Stimulated activated CD4-positive, alpha-beta T cell treated with anti-CD3 and anti-CD28 coated beads, Interleukin-1b, Interleukin-23, amount 100 ng/mL, for 24 hours (primary cell): ENCODE measurements at places on chromosomes 7 and 10.

- no peak for DNase-seq
Observed at GRCh38 chr10:48316236-48316635, 9.8 kb downstream of the MAPK8 start.

DNA sequence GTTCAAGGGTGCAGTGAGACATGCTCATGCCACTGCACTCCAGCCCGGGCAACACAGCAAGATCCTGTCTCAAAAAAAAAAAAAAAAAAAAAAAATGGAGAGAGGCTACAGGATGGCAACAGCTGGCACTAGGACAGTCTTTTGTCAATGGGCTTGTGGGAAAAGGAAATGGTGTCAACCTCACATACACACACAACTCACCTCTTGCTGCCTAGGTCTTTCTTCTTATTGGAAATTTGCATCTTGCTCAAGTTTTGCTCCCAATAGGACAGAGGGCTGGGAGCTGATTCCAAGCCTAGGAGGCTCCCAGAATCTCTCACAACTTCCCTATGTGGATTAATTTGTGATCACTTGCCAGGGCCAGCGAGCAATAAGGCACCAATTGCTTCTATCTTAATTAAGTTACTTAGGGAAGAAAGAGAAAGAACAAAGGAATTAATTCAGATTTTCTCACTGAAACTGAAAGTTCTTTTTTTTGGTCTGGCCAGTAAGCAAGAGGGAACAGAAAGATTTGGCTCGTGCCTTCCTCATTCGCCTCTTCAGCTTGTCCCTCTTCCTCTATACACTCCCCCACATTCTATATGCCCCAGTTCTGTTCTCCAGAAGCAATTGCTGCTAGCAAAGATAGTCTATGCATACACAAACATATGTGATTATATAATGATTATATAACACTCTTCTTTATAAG, 33.8 kb downstream of the MAP3K8 start:
- DNase-seq: no peak

DNA sequence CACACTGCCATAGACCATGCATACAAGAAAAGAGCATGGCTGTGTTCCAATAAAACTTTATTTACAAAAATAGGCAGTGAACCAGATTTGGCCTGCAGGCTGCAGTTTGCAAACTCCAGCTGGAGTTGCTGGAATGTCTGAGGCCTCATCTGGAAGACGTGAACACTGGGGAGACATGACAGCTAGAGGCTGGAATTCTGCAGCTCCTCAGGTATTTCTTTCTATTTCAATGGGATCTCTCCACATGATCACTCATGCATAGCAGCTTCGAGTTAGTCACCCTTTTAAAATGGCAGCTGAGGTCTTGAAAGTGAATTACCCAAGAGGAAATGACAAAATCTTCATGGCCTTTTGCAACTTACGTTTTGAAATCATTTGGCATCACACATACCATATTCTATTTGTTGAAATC, 52.6 kb upstream of the BET1 start:
- no peak for DNase-seq

- DNase-seq: no peak
Observed at GRCh38 chr7:41918597-41918996, 215.7 kb upstream of the INHBA start.

DNA sequence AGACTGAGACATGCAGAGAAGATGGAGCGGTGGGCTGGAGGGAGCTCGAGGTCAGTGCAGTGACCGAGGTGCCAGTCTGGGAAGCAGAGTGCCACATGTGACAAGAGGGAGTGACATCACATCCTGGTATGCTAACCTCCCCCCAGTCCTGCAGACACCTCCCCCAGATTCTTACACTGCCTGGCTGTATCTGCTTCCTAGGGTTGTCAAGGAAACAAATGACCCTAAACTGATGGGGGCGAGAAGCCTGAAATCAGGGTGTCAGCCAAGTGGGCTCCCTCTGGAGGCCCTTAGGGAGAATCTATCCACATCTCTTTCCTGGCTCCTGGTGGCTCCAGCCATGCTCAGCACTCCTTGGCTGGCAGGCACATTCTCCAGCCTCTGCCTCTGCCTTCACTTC, 316.1 kb upstream of the ZMIZ1 start:
- no peak for DNase-seq

DNA sequence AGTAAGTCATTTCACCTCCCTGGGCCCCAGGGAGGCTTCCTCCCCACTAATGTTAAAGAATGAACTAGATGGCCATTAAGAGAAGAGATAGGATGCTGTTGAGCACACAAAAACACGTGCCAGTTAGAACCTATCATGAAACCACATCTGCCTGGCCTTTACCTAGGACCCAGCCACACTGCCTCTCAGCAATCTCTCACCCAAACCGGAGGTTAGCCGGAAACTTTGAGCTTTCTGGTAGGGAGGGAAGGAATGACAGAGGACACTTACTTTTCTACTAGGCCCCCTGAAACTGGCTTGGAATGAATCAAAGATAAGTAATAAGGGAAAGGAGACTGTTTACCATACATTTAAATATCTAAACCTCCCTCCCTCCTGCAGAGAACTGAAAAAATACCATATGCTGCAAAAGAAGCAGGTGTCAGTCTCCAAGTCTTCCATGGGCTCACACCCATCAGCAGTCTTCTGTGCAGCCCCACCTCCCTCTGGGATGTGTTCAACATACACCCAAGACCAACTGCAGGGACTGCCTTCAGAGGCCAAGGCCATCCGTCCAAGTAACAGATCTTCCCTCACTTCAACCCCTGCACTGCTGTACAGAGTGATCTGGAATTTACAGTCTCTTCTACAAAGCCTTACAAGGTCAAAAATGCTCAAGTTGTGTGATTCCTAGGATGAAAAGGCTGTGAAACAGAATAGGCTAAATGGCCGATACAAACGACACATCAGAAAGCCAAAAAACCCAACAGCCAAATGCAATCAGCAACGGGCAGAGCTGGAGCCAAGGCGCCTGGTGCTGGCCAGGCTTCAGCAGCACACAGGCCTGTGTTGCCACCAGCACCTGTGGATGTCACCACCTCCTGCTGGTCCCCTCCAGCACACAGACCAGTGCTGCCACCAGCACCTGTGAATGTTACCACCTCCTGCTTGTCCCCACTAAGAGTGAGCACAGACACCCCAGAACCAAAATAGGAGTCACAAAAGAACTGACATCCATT, 42.4 kb downstream of the SORBS1 start:
- no peak for DNase-seq

GRCh38 chr10:78398382-78398781, 364.7 kb downstream of the RPS24 start:
- DNase-seq: no peak

- DNase-seq: no peak
Observed at GRCh38 chr10:90592638-90593302, 265.1 kb downstream of the HTR7 start.

DNA sequence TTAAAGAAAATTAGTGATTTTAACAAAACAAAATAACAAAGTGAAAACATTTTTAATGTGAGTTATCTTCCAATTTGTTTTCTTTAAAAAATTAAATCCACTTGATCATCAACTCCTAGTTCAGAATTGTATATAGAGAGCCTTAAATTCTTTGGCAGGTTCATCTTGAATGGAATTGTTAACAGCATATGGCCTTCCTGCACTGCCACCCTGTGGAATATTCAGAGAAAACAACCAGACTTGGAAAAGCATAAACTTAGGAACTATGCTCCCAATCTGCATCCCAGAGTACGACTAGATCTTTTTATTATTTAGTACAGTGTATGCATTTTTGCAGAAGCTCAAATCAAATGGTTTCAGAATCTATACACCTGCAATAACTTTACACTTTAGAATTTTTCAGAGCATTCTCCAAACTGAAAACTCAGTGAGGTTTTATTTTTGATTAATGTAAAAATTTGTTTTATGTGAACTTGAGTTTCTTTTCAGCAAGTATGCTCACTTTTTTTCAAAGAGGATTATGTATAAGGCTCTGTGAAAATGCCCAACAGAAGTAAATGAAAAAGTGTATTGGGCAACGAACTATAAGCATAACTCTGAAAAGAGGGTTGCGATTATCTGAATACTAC, 44.9 kb upstream of the ANK3 start:
- DNase-seq: no peak

DNA sequence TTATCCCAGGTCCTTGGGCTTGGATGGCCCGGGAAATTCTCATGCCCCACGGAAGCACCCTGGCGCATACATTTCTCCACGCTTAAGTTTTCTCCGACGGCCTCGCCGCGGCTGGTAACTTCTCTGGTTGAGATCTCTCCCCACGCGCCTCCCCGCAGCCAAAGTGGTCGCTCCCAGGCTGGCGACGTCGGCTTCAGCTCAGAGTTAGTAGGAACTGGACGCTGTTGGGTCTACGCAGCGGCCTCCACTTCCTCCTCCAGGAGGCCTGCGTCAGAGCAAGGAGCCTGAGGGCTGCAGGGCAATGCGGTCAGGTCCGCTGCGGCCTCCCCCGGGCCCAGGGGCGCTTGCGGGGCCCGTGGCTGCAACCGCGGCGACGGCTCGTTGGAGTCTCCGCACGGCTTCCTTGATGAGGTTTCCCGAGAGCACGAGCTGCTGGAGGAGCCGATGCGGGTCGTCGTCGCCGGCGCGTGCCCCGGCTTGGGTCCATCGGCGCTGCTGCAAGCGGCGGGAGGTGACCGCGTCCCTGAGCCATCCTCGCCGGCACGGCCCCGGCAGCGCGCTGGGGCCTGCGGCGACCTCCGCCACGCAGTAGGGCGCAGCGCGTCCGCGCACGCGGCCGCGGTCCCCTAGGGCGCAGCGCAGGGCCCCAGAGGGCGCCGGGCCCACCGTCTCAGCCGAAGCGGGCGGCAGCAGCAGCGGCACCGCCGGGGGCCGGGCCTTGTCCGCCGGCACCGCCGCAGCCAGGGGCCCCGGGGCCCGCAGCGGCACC, 744 bp downstream of the FRAT2 start:
- DNase-seq: no peak

- no peak for DNase-seq
Observed at GRCh38 chr10:4763960-4764428, 62.0 kb upstream of the AKR1E2 start.

DNA sequence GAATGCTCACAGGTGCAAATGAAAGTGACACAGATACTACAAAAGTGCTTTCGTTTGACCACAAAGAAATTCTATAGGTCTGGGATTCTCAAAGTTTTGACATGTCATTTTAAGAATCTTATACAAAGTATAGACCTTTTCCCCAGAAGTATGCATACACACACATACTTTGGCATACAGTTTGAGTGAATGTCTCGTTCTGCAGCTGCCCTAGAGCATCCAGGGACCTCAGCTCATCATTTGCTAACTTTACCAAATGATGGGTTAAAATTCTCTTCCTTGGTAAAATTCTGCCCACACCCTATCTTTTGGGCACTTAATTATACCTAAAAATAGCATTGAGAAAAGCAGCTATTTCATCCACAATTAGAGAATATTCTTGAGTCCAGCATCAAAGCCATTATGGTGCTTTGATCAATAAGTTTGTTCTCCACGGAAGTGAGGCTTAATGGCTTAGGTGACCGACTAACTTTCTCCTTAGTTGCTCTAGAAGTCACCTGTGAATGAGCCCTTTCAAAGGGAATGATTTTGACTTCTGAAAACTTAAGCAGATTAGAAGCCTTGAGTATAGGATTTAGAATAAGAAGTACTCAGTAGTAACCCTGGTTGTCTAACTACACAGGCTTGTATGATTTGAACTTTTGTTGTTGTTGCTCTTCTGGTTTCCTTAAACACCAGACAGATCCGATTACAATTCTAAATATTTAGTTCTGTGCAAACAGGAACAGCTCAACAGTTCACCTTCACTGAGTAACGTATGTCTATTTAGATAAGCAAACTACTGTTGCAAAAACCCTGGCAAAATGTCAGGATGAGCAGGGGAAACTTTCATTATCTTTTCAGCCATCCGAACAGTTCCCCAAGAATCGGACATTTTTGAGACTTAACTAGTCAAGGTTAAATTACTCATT, 70.6 kb downstream of the CNNM2 start:
- DNase-seq: no peak

DNA sequence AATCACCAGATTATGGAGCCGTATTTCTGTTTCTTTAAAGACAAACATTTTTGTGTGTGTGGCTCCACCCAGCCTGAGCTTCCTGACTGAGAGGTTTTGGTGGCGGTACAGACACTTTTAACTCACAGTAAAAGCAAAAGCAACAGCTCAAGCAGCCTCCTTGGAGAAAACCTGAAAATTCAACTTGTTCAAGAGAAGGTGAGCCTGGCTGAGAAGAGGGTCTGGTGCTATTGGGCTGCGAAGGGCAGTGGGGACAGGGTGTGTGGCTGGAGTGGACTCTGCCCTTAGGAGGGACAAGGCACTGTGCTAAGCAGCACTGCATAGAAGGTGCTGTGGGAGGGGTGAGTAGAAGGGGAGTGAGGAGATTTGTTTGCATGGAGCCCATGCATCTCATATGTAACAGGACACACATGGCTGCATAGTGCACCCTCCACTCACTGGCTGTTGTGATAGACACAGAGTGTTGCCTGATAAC, at the start of gene GIMAP7:
GIMAP7 (plus strand) TSS at position 125 of the 475 bp plus-strand sequence. CDS start 5,103 bp downstream, outside the sequence.
- DNase-seq: no peak

DNA sequence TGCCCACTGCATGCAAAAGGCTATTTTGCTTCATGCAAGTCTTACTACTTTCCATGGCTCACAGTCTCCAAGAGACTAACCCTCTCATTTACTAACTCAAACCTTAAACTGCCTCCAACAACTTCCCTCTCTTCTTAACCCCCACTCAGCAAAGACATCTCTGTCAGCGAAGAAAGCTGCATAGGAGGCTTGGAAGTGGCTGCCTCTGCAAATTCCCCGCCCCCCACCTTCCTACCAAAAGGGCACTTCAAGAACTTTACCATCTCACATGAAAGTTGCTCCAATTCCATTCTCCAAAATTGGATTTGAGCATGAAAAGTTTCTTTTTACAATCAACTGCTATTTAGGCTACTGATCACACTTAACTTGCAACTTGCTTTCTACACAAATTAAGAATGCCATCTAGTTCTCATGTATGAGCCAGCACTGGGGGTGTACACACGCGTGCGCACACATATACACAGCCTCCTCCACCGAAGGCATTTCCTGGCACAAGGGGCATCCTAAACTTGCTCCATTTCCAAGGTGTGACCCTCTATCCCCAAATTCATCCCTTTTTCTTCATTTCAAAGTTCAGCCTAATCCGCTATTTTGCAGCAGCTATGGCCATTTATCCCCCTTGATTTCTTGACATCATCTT, 1.8 kb downstream of the CCDC6 start:
- no peak for DNase-seq

- no peak for DNase-seq
Observed at GRCh38 chr7:132895231-132895630, 186.7 kb downstream of the CHCHD3 start.
